ENCODE measurements at places on chromosomes 11 and 22. TPM values are rescaled to one million over a fixed set of nuclear protein-coding genes. Genes with fewer than 3 reads are reported as not detected.

NLRP6 gene
- total RNA-seq: 0.59 TPM

ARHGAP42 gene
- 14.6 TPM for total RNA-seq

ST3GAL4 gene
- 32.8 TPM for total RNA-seq

DNA sequence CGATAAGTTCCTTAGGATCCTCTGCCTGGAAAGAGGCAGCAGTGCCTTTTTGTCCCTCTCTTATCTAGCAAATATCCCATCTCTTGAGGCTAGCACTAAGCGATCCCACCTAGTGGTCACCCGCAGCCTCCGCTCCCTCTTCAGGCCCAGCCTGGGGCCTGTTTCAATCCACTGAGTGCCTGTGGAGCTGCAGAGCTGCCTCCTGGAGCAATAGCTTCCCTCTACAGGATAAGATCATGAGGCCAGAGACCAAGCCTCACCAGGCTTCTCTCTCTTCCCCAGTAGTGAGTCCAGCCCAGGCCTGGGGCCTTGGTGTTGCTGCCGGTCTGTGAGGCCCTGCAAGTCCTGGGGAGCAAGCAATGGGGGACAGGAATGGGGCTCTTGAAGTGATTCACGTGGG, 65.8 kb downstream of the SLC22A12 start:
- DNase-seq: no peak

DNA sequence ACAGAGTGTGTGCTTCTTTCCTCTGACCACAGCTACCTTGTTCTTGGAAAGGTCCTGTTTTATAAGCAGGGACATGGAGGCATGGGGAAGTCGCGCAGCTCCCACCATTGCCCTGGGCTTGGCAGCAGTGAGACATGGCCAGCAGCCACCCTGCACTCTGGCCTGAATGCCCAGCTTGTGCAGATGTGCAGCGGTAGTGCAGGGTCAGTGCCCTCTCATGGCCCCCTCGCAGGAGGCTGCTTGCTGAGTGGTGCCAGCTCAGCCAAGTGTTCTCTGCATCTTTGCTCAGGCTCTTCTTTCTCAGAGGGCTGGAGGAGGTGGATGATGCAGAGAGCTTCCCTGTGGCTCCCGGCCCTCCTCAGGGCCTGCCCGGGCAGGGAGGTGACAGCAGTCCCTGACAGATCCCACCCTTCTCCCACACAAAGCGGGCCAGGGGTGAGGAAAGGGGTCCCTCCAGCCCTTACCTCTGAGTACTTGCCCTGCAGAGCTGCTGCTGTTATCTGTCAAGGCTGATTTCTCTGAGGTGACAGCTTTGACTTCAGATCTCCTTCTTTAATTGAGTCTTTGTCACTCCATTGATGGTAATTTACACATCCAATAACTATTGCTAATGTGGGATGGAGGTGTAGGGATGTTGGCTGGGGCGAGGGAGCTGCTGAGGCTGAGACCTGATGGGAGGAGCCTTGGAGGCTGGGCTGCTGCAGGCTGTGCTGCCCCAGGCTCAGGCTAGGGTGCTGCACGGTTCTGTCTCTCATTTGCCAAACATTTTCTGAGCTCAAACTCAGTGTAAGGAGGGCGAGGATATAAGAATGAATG, 47.4 kb upstream of the B3GAT1 start:
- DNase-seq: peak; percentile 28

DNA sequence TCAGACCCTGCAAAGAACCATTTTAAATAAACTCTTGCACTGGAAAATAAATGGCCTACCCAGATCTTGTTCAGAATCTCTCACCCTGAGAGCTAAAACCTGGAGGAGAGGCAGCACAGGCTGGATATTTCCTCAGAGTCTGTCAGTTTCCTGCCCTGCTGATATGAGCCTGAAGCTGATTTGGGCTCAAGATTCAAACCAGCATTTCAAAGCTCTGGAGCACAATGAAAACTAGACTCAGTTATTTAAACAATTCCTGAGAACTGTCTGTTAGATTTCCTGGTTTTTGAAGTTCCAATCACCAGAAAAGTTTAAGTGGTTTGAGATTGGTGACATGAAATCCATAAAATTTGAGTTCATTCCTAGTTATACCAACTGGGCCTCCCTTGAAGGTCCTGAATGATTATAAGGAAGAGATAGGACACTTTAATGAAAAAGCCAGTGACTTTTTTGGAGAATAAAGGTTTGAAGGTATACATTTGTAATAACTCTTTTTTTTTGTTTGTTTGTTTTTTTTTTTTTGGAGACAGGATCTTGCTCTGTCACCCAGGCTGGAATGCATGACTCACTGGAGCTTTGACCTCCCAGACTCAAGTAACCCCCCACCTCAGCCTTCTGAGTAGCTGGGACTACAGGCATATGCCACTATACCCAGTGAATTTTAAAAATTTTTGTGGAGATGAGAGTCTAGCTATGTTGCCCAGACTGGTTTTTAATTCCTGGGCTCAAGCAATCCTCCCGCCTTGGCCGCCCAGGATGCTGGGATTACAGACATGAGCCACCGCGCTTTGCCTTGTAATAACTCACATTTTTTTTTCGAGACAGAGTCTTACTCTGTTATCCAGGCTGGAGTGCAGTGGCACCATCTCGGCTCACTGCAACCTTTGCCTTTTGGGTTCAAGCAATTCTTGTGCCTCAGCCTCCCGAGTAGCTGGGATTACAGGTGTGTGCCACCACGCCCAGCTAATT, 8.0 kb upstream of the ESAM start:
- no peak for DNase-seq

GRCh38 chr11:17600316-17601255, 53.5 kb downstream of the OTOG start:
- no peak for DNase-seq

All from breast epithelium (tissue), 4 donors.